ENCODE measurements at places on chromosomes 1 and 21. TPM values are rescaled to one million over a fixed set of nuclear protein-coding genes. Genes with fewer than 3 reads are reported as not detected.

Gene PERM1
- polyA plus RNA-seq = 0.21 TPM

Gene BARHL2
- polyA plus RNA-seq = not detected

Gene DHCR24
- polyA plus RNA-seq = 99.7 TPM

Gene SPATA1
- 1.7 TPM for polyA plus RNA-seq

Gene UMODL1
- not detected for polyA plus RNA-seq

All from right renal cortex interstitium (tissue), 3 donors.